ENCODE measurements at places on chromosomes 2 and 18.

- DNase-seq = no peak
Observed at GRCh38 chr2:20229322-20230113, 4.6 kb upstream of the SDC1 start.

- no peak for DNase-seq
Observed at GRCh38 chr2:141652308-141652707, 478.5 kb downstream of the LRP1B start.

DNA sequence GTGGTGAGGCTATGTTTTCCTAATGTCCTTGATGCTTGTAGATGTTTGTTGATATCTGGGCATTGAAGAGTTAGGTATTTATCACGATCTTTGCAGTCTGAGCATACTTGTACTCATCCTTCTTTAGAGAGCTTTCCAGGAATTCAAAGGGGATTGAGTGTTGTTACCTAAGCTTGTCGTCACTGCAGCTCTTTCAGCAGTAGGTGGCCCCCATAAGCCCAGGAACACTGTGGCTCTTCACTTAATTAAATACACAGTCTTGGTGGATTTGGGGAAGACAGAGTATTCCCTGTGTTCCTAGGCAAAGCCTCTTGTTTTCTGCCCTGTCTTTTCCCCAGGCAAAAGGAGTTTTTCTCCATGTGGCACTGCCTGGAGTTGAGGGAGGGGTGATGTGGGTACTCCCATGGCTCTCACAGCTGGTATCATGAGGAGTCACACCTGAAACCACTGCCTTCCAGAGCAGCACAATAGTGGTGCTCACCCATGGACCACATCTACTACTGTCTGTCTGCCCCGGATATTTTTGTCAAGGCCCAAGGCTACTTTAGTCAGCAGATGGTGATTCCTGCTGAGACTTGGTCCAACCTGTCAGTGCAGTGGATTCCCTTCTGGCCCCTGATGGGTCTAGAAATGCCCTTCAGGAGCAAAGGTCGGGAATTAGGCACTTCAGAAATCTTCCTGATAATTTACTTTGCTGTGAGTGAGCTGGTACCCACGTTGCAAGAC is 95.7 kb downstream of the GALNT13 start:
- no peak for DNase-seq

- DNase-seq = no peak
Observed at GRCh38 chr2:205053827-205054410, 508.6 kb downstream of the PARD3B start.

DNA sequence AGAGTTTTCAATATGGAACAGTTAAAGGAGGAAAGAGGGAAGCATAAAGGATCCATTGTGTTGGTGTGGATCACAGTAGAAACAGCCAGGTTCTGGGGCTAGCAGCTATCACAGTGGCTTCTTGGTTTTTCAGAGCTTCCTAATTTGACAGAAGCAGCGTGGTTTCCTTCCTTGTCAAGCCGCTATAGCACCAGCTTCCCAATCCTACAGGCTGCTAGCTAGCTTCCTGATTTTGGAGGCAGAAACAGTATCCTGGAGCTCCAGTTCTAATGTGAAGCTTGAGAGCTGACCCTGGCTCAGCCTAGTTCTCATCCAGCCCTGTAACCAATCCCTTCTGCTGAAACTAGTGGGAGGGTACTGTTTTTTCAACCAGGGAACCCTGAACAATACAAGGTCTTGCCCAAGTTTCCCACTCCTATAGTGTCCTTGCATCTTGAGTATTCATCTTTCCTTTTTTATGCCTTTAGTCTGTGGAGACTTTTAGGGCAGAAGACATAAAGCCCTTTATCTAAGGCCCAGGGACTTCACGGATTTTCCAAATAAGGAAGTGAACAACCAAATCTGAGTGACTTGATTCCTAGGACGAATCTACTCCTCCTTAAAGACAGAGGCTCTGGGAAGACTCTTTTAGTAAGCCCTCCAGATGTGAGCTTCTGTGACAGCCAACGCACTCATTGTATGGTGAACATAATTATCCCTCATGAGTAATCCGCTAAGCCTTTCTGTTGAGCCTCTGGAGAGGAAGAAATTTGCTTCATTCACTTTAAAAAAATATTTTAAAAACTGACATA is 33.8 kb downstream of the CCDC93 start:
- DNase-seq = no peak

All from nephron progenitor cell (in vitro differentiated cells).